ENCODE measurements at places on chromosomes 3 and 15.

DNA sequence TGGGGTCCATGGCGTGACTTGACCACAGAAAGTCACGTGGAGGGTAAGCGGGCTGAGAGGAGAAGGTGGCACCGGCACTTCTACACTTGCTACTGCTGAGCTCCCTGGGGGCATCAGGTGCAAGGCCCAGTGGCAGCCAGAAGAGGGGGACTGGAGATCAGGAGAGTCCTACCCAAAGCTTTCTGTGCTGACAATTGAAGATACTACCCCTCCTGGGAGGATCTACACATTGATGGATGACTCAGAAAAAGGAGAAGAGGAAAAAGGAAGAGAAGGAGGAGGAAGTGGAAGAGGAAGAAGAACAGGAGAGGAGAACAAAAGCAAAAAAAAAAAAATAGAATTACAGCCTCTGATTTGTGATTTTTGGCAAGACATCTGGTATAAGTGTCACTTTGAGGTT, 41.2 kb downstream of the MYO5C start:
- DNase-seq, result no peak

- DNase-seq, result no peak
These were observed 24.0 kb upstream of the SRP14 start for GRCh38 chr15:40062816-40063562.

DNA sequence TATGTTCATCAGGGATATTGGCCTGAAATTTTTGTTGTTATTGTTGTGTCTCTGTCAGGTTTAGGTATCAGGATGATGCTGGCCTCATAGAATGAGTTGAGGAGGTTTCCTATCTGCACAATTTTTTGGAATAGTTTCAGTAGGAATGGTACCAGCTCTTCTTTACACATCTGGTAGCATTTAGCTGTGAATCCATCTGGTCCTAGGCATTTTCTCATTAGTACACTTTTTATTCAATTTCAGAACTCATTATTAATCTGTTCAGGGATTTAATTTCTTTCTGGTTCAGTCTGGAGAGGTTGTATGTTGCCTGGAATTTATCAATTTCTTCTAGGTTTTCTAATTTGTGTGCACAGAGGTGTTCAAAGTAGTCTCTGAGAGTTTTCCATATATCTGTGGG, 57.0 kb downstream of the STRIT1 start:
- DNase-seq, result no peak

- DNase-seq, result no peak
These were observed 17.2 kb downstream of the CCDC33 start for GRCh38 chr15:74253211-74253921.

DNA sequence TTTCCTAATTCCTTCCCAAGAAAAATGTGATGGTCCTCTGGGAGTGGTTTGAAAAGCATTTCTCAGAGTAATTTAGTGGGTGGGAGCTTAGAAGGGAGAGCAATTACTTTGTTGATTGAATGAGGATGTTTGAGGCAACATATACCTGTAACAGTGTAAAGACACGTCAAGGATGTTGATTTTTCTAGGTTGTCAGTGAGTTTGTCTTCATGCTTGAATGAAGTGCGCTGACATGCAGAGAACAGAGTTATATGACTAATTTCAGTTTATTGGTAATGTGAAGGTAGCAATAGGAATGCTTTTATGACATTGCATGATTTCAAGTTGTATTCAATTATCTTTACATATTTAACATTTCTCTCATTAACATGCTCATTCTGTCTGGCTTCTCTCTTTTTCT, 286.9 kb downstream of the NFKBIZ start:
- no peak for DNase-seq

DNA sequence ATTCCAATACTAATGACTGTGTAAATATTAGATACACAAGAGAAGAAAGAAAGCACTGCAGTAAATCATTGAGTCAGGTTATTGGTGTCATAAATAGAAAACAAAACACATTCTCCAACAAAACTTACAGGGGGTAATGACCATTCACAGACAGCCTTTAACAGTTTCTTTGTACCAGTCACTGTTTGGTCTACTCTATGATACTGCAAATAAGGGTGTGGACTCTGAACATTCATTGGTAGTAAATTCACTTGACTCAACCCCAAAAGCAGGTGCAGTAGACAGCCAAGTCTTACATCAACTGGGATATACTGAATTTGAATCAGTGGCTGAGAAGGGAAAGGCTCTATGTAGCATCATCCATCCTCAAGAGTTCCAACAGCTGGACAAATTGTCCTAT, 463.5 kb downstream of the FOXP1 start:
- no peak for DNase-seq

DNA sequence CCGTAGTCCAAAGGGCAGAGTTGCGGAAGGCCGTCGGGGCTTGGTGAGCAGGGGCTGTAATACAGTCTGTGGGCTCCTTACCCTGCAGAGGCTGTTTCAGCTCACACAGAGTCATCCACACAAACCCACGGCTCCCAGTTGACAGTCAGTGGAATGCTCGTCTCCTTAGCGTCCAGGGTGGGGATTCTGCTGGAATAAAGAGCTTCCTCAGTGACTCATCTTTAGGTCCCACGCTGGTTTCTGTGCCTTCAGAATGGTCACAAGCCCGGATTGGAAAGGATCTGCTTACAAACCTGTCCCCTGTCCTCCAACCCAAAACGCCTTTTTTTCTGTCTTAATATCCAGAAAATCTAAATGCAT, 201.3 kb upstream of the TPM1 start:
- no peak for DNase-seq

- no peak for DNase-seq
These were observed 563.8 kb downstream of the TBL1XR1 start for GRCh38 chr3:176633511-176633910.

DNA sequence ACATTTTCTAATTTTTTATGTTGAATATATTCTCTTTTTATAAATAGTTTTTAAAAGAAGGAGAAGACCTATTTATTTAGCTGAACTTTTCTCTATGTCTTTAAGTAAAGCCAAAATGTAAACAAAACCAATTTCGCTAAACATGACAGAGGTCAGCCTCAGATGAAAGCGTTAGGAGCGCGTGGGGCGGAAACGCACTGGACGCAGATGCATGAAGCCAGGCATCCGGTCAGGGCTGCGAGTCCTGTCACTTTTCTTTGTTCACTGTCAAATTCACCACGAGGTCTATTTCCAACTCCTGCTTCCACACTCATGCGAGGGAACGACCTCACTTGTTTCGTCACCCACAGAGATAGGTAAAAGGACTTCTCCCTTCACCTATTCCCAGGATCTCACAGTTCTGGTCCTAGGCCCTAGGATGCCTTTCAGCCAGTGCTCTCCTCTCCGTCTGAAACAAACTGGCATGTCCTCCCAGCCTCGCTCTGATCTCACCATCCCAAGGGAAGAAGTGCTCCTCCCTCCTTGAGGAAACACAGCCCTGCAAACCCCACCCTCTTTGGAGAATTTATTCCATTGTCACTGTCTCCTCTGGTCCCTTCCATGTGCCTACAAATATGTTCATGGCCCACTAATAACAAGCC, 57.9 kb downstream of the ITGB5 start:
- no peak for DNase-seq

GRCh38 chr3:129603561-129603942, 2.9 kb downstream of the PLXND1 start:
- no peak for DNase-seq

DNA sequence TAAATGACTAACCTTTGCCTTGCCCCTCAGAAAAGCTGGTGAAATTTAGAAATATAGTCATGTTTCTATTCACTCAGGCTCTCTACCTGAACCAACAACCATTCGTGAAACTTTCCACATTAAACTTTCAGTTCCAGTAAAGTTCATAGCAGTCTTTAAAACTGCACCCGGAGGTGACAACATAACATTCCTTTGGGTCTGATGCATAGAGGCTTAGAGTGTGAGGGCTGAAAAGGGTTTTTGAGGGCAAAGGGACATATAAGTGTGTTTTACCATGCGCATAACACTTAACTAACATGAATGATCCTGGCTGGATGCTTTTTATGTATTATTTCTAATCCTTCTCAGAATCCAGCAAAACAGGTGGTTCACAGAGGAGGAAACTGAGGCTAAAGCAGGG, 471.7 kb upstream of the MCTP2 start:
- DNase-seq, result no peak

DNA sequence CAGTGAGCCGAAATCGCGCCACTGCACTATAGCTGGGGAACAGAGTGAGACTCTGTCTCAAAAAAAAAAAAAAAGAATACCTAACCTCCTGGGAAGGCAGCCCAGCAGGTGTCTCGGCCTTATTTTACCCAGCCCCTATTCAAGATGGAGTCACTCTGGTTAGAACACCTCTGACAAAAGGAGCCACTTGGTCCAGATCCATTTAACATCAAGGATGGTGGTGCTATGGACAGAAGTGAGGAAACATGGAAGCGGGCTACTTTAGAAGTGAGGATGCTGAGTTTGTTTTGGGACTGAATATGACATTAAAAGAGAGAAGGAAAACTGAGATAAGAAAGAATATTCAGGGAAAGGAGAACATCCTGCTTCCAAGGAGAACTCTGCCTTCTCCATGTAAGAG, 14.7 kb downstream of the GLDN start:
- no peak for DNase-seq

- no peak for DNase-seq
These were observed 98.9 kb downstream of the ULK4 start for GRCh38 chr3:41863024-41863423.

DNA sequence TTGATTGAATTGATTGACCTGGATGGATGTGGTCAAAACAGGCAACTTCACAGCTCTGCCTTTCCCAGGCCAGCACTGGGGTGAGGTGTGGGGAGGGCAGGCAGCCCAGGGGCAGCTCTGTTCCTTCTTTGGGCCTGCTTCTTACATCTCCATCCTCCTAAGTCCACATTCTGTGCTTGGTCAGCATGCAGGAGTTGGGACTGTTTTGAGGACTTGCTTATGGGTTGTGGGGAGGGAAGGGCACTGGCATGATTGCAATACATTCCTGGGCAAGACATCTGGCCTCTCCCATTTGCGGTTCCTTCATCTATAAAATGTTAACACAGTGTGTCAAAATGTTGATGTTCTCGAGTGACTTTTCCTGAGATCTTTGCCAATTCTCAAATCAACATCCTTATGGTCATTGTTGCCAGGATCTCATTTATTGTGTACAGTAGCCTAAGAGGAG, 84.1 kb downstream of the ST6GAL1 start:
- no peak for DNase-seq

GRCh38 chr15:57223887-57224286, 152.4 kb upstream of the CGNL1 start:
- DNase-seq, result no peak

DNA sequence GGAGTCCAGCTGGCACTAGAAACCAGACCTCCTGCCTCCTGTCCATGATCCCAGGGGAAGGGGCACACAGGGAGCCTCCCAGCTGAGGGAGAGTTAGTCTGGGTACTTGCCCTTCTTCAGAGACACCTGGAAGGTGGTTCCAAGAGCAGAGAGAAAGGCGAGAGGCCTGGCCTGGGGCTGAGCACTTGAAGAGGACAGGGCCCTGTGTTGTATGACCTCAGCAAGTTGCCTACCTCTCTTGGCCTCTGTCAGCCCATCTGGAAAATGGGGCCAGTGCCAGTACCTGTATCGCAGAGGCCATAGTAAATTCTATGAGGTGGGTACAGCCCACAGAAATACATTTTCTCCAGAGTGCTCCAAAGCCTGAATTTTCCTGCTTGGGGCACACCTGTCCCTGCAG, 19.5 kb downstream of the PTH1R start:
- no peak for DNase-seq

DNA sequence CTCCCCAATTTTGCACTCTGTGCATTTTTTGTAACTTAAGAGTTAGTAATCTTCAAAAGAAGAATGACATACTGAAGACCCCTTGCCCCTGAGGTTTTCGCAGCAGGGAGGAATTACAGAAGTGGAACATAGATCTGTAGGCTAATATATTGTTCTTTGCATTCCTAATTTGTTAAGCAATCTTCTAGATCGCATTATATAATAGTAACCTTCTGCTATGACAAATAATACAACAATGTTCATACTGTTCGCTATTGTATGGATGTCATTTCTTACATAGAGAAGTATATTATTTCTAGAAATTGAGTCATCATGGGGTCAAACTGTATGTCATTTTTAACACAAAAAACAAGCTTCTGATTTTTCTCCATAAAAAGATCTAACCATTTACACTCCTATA, 95.8 kb upstream of the TGFBR2 start:
- DNase-seq, result no peak

GRCh38 chr3:195056506-195056905, 214.5 kb downstream of the XXYLT1 start:
- DNase-seq, result no peak

- no peak for DNase-seq
These were observed 445.6 kb downstream of the ERC2 start for GRCh38 chr3:56022619-56023018.

- no peak for DNase-seq
These were observed 51.8 kb upstream of the CCDC54 start for GRCh38 chr3:107325446-107325845.

GRCh38 chr3:127825756-127826155, 3.4 kb upstream of the MGLL start:
- DNase-seq, result no peak

DNA sequence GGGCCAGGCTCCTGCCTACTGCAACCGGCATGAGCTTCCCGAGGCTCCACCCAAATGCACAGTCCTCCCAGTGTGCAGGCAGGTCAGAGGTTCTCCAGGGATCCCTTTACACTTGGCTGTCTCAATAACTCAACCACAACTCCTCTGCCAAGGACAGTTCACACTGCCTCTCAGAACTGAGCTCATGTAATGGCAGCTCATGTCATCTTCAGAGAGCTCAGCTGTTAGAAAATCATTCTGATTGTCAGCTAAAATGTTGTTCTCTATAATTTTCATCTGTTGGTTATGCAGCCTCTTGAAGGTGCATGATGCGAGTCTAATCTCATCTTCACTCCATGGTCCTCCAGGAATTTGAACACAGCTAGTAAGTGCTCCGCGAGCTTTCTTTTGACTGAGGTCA, 76.7 kb downstream of the SST start:
- DNase-seq, result no peak

DNA sequence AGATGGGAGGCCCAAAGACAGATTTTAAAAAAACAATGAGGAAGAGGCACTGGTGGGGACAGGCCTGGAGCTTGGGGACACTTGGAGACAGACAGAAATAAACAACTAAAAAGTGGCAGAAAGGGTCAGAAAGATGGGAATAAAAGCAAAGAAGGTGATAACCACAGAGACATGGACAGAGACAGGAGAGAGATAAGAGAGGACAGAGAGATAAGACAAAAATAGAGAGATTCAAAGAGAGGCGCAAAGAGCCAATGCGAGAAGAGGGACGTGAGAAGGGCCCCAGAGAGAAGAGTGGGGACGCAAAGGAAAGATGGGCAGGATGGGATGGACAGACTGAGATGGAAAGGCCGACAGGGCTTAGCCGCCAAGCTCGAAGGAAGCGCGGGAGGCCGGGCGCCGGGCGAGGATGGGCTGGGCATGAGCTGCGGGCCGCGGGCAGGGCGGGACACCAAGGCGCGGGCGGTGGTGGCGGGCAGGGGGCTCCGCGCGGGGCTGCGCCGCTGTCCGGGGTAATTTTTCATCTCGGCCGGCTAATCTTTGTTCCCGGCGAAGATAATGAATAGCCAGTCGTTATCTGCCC, 3.1 kb upstream of the GATA2 start:
- no peak for DNase-seq

DNA sequence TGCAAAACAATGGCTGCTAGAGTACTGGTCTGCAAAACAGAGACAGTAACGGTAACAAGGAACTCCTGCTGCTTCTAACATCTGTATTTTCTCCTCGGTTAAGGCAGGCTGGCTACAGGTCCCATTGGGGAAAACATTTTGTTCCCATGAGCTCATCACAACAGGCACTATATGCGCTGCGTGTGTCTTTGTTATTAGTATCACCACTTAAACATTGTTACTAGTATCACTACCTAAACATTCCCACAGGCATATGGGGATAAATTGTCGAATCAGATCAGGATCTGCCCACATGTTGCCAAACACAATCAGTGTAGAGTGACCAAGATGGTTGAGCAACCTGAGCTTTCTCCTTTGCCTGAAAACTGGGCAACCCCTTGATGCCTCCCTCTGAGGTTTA, 77.2 kb downstream of the TOP2B start:
- DNase-seq, result no peak

All from stimulated activated CD4-positive, alpha-beta T cell treated with anti-CD3 and anti-CD28 coated beads, Interleukin-1b, Interleukin-23, amount 100 ng/mL, for 24 hours (primary cell).